Aortic smooth muscle cell (primary cell): ENCODE measurements at places on chromosomes 1 and 21. TPM values are rescaled to one million over a fixed set of nuclear protein-coding genes. Genes with fewer than 3 reads are reported as not detected.

The TCEA3 gene
- total RNA-seq = 14.0 and 20.3 TPM in 2 replicates

The FAM72C gene
- 0.44 and 1.5 TPM in 2 replicates for total RNA-seq

The PARP1 gene
- total RNA-seq = 49.8 and 70.8 TPM in 2 replicates

The KCNJ9 gene
- under 0.01 and 0.06 TPM in 2 replicates for total RNA-seq

The VANGL1 gene
- total RNA-seq = 6.9 and 9.9 TPM in 2 replicates

The HES3 gene
- total RNA-seq = not detected in 2 replicates

The CYP2J2 gene
- total RNA-seq = 0.12 and 0.13 TPM in 2 replicates

The HTR1D gene
- total RNA-seq = not detected in 2 replicates

The SPRR2E gene
- total RNA-seq = not detected in 2 replicates

The SYTL1 gene
- total RNA-seq = 0.13 and 0.19 TPM in 2 replicates

The FNDC5 gene
- 0.87 and 1.2 TPM in 2 replicates for total RNA-seq

The TMEM61 gene
- total RNA-seq = not detected in 2 replicates

The OPRD1 gene
- total RNA-seq = under 0.01 TPM in 1 of 2 replicates, not detected in the other

The LHX8 gene
- total RNA-seq = not detected in 2 replicates
